ENCODE measurements at places on chromosomes 1 and 21. TPM values are rescaled to one million over a fixed set of nuclear protein-coding genes. Genes with fewer than 3 reads are reported as not detected.

Gene AMY2B
- total RNA-seq, result 24.7 TPM

Gene PAX7
- not detected for total RNA-seq

Gene WNT3A
- total RNA-seq, result not detected

Gene ACKR1
- total RNA-seq, result 19.7 TPM

Gene PLXNA2
- total RNA-seq, result 70.2 TPM

Gene CCDC17
- 5.0 TPM for total RNA-seq

Gene PLPP3
- total RNA-seq, result 63.7 TPM

Gene TMOD4
- total RNA-seq, result not detected

Gene C4BPB
- 18.1 TPM for total RNA-seq

Gene HCRTR1
- total RNA-seq, result not detected

Gene LYPD8
- total RNA-seq, result 53.8 TPM

Gene PRDM16
- total RNA-seq, result 9.9 TPM

Gene CYP4Z1
- 0.94 TPM for total RNA-seq

Gene CTSE
- not detected for total RNA-seq

Gene GPX7
- 1.4 TPM for total RNA-seq

Gene NPHS2
- total RNA-seq, result not detected

Gene UBE2U
- not detected for total RNA-seq

Gene AGPAT3
- 225 TPM for total RNA-seq

Gene RNU1-3
- total RNA-seq, result under 0.01 TPM

Gene HPCAL4
- not detected for total RNA-seq

Gene ORC1
- 19.0 TPM for total RNA-seq

Gene ESPN
- 17.3 TPM for total RNA-seq

Gene ST6GALNAC5
- 3.7 TPM for total RNA-seq

Gene AMPD1
- total RNA-seq, result 4.4 TPM

Gene ZNF697
- total RNA-seq, result 6.3 TPM

Gene OR2L3
- total RNA-seq, result not detected

Gene ANKRD35
- total RNA-seq, result 1.2 TPM

Gene VASH2
- not detected for total RNA-seq

Gene MRPL55
- 79.3 TPM for total RNA-seq

Gene ERICH3
- total RNA-seq, result not detected

Gene MATN1
- total RNA-seq, result not detected

Gene BNIPL
- total RNA-seq, result 3.6 TPM

Gene SPRR1A
- total RNA-seq, result not detected

Gene ADORA1
- total RNA-seq, result not detected

Gene OLFML2B
- total RNA-seq, result 1.2 TPM

Gene CCDC185
- total RNA-seq, result not detected

Gene ACTN2
- total RNA-seq, result not detected

Gene ASTN1
- total RNA-seq, result not detected

Gene GSTM5
- total RNA-seq, result 5.0 TPM

Gene ADAMTS4
- 2.0 TPM for total RNA-seq

Gene TAF1A
- 1.6 TPM for total RNA-seq

Gene CD247
- not detected for total RNA-seq

Gene HIVEP3
- 5.1 TPM for total RNA-seq

Gene KRTAP7-1
- not detected for total RNA-seq

Gene FNDC10
- total RNA-seq, result 6.9 TPM

Gene OR10R2
- not detected for total RNA-seq

Gene NHLH2
- total RNA-seq, result not detected

Gene AUNIP
- total RNA-seq, result 1.6 TPM

Gene PCP4
- total RNA-seq, result 7.1 TPM

Gene PTGS2
- 0.88 TPM for total RNA-seq

All from Peyer's patch (tissue), 4 donors.